Erythroblast (primary cell): ENCODE measurements at places on chromosomes 1 and 21.

DNA sequence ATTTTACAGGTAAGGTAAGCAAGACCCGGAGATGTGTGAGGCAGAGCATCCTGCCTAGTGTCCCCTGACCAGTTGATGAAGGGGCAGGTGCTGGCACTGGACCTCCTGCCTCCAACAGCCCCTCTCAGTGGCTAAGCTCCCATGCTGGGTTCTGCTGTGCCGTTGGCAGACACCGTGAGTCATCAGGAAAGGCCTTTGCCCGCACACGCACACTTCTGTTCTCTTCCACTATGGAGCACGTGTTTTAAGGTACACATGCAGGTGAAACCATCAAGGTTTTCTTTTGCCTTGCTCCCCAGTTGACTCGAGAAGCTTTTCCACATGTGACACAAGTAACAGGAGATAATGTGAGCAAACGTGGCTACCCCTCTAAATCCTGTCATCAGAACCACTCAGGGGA, 207.9 kb downstream of the RRAGC start:
- DNase-seq, result no peak

DNA sequence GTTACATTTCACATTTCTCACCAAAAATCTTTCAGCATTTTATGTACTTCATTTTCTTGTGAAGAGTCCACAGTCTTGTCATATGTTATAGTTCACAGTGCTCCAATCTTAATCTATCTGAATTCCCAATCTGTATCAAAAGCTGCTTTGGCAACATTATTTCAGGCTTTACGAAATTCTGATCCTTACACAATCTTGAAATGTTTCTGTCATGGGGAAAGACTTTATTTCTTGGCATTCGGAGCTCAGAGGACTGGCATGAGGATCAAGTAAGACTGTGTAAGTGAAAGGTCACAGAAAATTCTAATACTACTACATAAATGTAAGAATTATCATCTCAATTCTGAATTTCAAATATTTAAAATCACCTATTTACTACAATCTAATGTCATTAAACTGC, 2.0 kb downstream of the USP33 start:
- no peak for DNase-seq

GRCh38 chr1:94143809-94144176, 22.8 kb upstream of the ABCA4 start:
- no peak for DNase-seq

GRCh38 chr1:78333502-78333901, 157.3 kb upstream of the PTGFR start:
- peak; percentile 6 for DNase-seq

- DNase-seq, result no peak
Observed at GRCh38 chr21:22115746-22116145, 1117.5 kb downstream of the NCAM2 start.

- no peak for DNase-seq
Observed at GRCh38 chr1:67723620-67724019, 38.6 kb downstream of the GADD45A start.

DNA sequence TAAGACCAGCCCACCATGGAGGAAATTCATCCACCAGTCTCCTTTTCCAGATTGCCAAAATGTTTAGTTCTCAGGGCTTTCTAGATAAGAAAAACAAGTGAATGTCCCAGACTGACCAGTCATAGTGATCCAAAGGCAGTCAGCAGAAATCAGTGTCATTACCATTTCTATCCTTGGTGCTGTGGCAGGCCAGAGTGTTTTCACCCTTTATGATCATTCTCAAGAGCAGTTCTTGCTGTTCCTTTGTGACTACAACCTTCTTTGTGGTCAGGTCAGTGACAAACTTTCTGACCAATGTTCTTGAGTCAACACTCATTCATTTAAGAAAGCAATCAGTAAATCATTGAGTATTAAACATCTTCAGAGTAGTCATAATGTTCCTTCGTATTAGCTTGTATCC, 7.3 kb upstream of the DHCR24 start:
- no peak for DNase-seq

DNA sequence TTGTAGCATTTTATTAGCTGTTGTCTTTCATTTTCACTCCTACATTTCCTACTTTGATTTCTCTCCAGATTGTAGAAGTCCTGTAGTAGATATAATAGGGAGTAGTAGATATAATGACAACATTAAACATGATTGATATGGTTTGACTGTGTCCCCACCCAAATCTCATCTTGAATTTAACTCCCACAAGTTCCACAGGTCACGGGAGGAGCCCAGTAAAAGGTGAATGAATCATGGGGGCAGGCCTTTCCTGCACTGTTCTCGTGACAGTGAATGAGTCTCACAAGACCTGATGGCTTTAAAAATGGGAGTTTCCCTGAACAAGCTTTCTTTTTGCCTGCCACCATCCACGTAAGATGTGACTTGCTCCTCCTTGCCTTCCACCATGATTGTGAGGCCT, 7.5 kb upstream of the PRDX6 start:
- DNase-seq, result no peak

DNA sequence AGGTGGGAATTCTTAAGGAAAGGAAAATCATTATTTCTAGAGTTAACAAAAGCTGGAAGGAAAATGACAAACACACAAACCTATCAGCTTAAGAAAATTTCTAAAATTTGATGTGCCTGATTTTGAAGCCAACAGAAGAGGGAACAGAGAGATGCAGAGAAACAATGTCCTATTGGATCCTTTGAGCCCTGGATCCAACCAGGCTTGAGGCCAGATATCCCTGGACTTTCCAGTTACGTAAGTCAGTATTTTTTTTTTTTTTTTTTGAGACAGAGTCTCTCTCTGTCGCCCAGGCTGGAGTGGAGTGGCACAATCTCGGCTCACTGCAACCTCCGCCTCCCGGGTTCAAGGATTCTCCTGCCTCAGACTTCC, 648.9 kb downstream of the KIF26B start:
- DNase-seq, result no peak

GRCh38 chr21:25002676-25003075, 604.6 kb downstream of the MRPL39 start:
- DNase-seq, result no peak

DNA sequence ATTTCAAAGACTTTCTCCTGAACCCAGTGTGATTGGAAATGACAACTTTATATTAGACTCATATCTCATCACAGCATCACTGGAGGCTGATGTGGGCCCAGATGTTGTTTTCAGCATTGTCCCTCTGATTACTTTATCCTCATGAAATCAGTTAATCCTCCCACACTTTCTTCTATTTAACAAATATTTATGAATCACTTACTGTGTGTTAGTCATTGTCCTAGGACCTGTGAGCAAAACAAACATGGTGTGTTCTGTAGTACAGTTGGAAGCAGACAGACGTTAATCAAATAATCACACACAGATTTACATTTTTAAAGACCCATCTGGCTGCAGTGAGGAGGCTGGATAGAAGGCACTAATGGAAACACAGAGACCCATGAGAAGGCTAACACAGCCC, 383.7 kb downstream of the PRDM2 start:
- no peak for DNase-seq

DNA sequence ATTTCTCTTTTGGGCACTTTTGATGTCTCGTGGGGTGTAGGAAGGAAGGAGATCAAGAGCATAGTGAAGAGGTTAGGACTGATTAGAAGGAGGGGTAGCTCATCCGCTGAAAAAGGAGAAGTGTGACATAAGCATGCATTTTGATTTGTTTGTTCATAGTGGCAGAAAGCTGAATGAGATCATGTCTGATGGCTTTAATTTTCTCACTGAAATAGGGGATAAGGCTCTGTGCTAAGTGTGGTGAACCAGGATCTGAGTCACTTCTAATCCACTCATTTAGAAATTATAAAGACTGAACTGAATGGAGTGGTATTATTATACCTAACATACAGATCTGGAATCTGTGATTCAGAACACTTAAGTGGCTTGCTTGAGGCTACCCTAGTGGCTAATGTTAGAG, 344.5 kb downstream of the PDE4B start:
- DNase-seq, result no peak

DNA sequence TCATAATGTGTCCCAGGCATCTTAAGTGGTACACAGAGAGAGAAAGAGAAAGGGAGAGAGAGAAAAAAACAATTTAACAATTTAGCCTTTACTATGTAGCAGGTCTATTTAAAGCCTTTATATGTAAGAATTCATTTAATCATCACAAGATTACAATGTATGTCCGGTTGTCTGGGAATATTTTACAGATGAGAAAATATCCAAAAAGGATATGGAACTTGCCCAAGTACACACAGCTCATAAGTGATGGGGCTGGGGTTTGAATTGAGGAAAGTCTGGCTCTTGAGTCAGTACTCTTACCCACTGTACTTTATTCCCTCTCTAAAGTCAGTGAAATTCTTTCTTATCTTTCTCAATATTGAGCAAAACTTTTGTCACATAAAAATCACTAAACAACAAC, 104.6 kb downstream of the LYPLAL1 start:
- DNase-seq, result no peak

- DNase-seq, result no peak
Observed at GRCh38 chr1:208065862-208066261, 154.9 kb upstream of the CD34 start.

- DNase-seq, result no peak
Observed at GRCh38 chr1:119516680-119517079, 9.7 kb downstream of the HSD3B1 start.

DNA sequence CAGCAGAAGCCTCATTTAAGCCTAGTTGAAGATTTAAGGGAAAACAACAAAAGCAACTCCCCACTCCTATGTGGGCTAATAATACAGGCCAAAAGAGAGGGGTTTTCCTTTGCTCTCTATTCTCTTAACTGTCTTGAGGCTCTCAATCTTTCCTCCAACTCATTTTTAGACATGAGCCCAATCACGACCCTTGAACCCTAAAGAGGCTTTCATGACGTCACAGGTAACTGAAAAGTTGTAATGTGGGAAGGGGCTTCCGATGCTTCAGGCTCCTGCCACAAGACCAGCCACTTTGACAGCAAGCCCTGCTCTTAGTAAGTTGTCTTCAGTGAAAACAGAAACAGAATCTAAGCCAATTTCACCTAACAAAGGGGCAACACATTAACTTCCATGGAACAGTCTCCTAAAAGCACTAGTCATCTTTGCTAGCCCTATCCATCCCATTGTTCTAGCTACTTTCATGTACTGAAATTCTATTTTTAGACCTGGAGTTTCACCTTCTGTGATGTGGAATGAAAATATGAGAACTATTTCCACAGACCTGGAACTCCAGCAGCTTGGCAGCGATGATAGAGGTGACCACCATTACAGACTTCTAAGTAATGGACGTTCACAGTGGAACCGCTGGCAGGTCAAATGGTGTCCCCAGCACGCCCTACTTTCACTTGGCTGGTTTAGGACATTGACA, 36.3 kb downstream of the GPR161 start:
- no peak for DNase-seq

DNA sequence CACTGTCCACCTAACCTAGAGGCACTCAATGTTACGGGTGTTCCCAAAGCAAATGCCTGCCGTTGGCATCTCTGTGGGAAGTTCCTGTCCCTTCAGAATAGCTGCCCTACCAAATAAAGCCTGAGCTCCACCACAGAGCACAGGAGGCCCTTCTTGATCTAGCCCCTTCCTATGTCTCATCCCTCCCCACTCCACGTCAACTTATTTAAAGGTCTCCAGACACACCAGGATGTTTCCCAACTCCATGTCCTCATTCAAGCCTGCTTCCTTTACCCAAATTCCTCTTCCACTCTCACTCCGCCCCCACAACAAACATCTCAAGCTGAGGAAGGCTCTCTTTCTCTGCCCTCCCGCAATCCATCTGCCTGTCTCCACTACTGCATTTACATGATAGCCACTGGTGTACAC, 87.7 kb downstream of the TGFBR3 start:
- no peak for DNase-seq

- DNase-seq, result no peak
Observed at GRCh38 chr1:212284332-212284743, 872 bp upstream of the PPP2R5A start.

DNA sequence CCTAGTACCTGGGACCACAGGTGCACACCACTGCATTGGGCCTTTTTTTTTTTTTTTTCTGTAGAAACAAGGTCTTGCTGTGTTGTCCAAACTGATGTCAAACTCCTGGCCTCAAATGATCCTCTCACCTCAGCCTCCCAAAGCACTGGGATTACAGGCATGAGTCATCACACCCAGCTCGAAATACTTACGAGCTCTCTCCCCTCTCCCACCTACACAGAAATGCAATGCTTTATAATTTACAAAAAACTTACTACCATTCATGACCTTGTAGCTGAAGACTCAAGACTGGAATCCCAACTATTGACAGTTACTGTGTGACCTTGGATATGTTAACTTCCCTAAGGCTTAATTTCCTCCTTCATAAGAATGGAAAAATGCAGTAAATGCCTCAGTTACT, 18.7 kb downstream of the FOXJ3 start:
- DNase-seq, result peak; percentile 6

DNA sequence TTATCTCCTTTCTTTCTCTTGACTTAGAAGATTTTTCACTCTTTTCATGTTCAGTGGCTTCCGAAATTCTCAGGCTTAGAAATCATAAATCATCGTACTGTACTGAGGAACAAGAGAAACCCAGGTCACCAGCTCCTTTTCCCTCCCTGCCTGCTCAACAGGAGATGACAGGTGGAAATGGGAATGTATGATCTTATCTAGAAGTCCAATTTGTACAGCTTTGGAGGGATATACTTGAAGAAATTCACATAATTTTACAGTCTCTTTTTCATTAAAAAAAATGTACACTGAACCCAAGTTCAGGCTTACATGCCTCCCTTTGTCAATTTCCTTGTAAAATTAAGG, 11.7 kb downstream of the EVA1C start:
- DNase-seq, result no peak

DNA sequence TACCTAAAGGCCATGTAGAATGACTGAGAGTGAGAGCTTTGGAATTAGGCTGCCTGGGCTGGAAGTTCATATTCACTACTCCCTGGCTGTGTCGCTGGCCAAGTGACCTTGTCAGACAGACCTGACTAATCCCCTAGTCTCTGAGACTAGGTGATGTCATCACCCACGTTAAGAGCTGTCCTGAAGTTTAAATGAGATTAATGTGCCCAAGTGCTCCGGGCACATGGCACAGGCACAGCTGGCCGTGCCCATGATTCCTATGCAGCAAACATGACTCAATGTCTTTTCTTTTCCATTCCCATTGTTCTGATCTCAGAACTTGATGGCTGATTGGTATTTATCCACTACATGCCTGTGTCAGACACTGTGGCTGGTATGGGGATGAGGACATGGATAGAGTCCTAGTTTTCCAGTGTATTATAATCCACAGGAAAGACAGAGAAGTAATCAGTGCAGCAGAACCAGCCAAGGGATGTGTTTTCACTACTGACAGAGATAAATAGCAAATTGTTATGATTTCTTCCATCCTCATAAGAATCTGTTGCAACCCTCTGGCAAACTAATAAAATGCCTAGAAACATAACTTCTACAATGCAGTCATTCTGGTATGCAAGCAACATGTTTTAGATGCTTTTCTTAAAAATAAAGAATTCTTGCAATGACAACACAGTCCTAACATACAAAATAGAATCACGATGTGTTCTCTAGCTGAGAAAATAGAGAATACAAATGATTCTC, 180.9 kb downstream of the PCP4 start:
- no peak for DNase-seq

GRCh38 chr1:9321480-9321849, 28.8 kb downstream of the SPSB1 start:
- DNase-seq, result no peak

GRCh38 chr1:94953746-94954145, 26.8 kb upstream of the CNN3 start:
- no peak for DNase-seq

- DNase-seq, result no peak
Observed at GRCh38 chr1:48007047-48007446, 9.9 kb upstream of the TRABD2B start.
